ENCODE measurements at places on chromosomes 2 and 18. TPM values are rescaled to one million over a fixed set of nuclear protein-coding genes. Genes with fewer than 3 reads are reported as not detected.
A peak's percentile ranks its signal among the peaks of the same experiment; 100 is the strongest.

- peak; percentile 18 for DNase-seq
These were observed 53.9 kb upstream of the CYTIP start for GRCh38 chr2:157497638-157498314.

The TACR1 gene
- polyA plus RNA-seq, result 0.07 TPM

The TMEM17 gene
- 1.3 TPM for polyA plus RNA-seq

DNA sequence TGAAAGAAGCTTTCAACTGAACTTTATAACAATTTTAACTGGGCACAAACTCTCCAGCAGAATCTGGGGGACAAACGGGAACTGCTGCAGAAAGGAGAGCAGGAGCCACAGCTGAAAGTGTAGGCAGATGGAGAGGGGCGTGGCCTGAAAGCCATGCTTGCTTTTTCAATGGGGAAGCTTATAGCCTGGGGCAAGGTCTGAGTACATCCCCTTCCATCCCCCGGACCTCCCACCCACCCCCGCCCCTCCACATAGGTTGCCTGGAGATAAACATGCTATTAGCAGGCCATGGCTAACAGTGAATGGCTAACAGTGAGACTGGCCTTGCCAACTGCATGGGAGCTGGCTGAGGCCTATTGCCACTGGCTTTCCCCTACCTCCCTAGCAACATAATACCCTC lies 317.9 kb upstream of the TANK start:
- DNase-seq, result no peak

- no peak for DNase-seq
These were observed 29.0 kb downstream of the LAMA3 start for GRCh38 chr18:23718243-23718720.

DNA sequence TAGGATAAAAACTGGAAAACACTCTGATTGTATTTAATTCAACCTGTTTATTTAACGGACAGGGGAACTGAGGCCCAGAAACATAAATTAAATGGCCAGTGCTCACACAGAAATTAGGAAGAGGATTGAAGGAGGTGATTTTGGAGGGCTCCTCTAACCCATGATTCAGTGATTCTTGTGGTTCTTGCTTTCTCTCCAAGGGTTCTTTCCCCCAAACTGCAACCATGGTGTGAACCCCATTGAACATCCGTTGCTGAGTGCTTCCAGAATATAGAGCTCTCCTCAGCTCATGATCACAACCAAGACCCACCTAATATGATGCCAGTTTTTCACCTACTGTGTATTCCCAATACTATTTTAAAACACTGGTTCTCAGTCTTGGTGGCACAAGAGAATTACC lies 41.4 kb downstream of the BMP10 start:
- no peak for DNase-seq

- DNase-seq, result no peak
These were observed 20.0 kb downstream of the EML4 start for GRCh38 chr2:42189235-42189566.

GRCh38 chr2:172311921-172312345 lies 115.5 kb upstream of the ITGA6 start:
- peak; percentile 36 for DNase-seq

GRCh38 chr2:225534697-225535096 lies 135.2 kb downstream of the NYAP2 start:
- DNase-seq, result peak; percentile 4

- DNase-seq, result no peak
These were observed 465.0 kb upstream of the TRIB2 start for GRCh38 chr2:12251749-12252148.

DNA sequence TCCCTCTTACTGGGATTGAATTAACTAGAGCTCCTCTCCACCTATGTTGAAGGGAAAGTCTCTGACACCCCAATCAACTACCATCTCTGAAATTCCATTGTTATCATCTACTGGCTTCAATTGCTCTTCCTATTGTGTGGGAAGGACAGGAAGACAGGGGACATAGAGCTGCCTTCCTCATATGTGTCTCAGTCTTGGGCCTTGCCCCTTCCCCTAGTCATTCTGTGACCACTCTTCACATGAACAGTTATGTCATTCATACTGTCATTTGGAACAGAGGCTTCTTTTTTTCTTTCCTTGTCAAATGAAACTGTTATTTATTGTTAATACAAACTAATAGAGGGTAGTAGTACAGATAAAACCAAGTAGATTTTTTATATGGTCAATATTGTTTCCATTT lies 69.6 kb upstream of the EMILIN2 start:
- DNase-seq, result no peak

- DNase-seq, result no peak
These were observed 31.9 kb downstream of the CIB4 start for GRCh38 chr2:26609205-26609631.

The CD8A gene
- 0.35 TPM for polyA plus RNA-seq

The EHD3 gene
- polyA plus RNA-seq, result 4.0 TPM

The TNS1 gene
- 83.8 TPM for polyA plus RNA-seq

GRCh38 chr2:44087714-44088092 lies 81.0 kb upstream of the PPM1B start:
- peak; percentile 3 for DNase-seq

The ABCB11 gene
- not detected for polyA plus RNA-seq

Data from muscle of leg (tissue), 16 donors.